ENCODE measurements at places on chromosomes 2 and 18. TPM values are rescaled to one million over a fixed set of nuclear protein-coding genes. Genes with fewer than 3 reads are reported as not detected.

The GKN1 gene
- total RNA-seq = not detected

The TUBB8B gene
- total RNA-seq = not detected

The RUFY4 gene
- total RNA-seq = 5.1 TPM

The CAMKMT gene
- total RNA-seq = 13.3 TPM

The REG3A gene
- not detected for total RNA-seq

The TWSG1 gene
- 11.2 TPM for total RNA-seq

The PIEZO2 gene
- not detected for total RNA-seq

The CFC1 gene
- not detected for total RNA-seq

Measured in activated CD8-positive, alpha-beta memory T cell treated with anti-CD3 and anti-CD28 coated beads, Interleukin-2, amount 10 ng/mL, durations not matched to agents 7 days and 5 days (primary cell).